ENCODE measurements at places on chromosomes 5 and 9. TPM values are rescaled to one million over a fixed set of nuclear protein-coding genes. Genes with fewer than 3 reads are reported as not detected.

- no peak overlapping the region for H3K27ac ChIP-seq
- H3K4me1 ChIP-seq, result peaks cover 5% of the 10 kb centered on the region
- no peaks in the 10 kb centered on the region for H3K27me3 ChIP-seq
- no peaks in the 10 kb centered on the region for H3K36me3 ChIP-seq
Measured at GRCh38 chr9:8384091-8384490, 584.5 kb upstream of the DMAC1 start.

DNA sequence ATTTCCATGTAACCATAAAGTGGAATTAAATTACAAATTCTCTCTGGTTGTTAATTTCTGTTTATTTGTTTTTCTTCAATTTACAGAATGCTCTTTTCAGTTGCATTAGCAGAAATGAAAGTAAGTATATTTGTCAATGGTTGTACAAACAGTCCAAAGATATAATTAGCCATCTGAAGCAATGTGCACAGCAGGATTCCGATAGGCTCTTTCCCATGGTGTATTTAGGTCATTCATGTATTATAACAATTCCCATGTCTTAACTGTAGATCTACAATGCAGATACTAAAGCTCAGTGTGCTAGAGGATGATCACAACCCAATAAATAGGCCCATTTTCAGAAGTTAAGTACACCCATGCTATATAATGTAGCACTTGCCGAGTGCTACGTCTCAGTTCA, 43.8 kb downstream of the RECK start:
- H3K36me3 ChIP-seq, result no peaks in the 10 kb centered on the region
- no peaks in the 10 kb centered on the region for H3K4me1 ChIP-seq
- H3K4me3 ChIP-seq, result no peak overlapping the region
- H3K27me3 ChIP-seq, result no peaks in the 10 kb centered on the region
- H3K27ac ChIP-seq, result no peak overlapping the region
- no peak for DNase-seq

DNA sequence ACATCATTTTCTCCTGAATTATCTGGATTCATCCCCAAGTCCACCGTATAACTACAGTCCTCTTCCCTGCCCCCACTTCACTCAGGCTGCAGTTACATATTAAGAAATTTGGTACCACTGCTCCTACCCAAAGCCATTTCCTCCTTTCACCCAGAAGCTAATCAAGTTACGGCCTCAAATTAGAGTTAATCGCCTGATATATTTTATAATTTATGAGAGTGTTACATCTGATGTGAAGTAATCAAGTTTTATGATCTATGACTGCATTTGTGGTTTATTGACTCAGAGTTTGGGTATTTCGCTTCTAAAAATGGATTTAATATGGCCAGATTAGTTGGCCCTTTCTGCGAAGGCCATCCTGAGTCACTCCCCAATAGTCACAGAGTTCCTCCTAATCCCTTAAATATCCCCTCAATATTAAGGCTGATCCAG, 223.6 kb upstream of the KIF2A start:
- peaks cover 8% of the 10 kb centered on the region for H3K4me1 ChIP-seq
- no peaks in the 10 kb centered on the region for H3K36me3 ChIP-seq
- no peak overlapping the region for H3K27ac ChIP-seq
- no peak for DNase-seq
- no peaks in the 10 kb centered on the region for H3K27me3 ChIP-seq
- no peak overlapping the region for H3K4me3 ChIP-seq

The KCNN2 gene
- total RNA-seq, result 5.2 TPM

The CTNNAL1 gene
- total RNA-seq, result 156 TPM
